Stimulated activated naive CD4-positive, alpha-beta T cell treated with Interleukin-2 at 50 U/mL for 16 hours (primary cell): ENCODE measurements at places on chromosomes 1 and 21.
A peak's percentile ranks its signal among the peaks of the same experiment; 100 is the strongest.

DNA sequence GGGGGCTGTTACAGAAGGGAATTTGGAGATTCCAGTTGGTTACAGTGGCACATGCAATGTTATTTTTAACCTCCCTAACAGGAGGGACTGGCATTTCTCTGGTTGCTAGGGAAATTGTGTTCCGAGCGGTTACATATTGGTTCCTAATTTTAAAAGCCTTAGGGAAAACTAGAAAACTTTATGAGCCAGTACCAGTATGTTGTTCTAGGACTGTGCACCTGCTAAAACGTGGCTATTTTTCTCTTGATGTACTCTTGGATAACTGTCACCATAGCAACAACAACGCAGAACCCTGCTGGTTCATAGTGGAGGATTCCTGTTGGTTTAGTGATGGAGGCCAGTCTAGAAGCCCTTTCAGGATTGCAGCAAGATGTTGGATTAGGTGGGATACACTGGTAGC lies 68.9 kb upstream of the PGBD5 start:
- DNase-seq = no peak

GRCh38 chr1:219153723-219154122 lies 20.0 kb upstream of the LYPLAL1 start:
- no peak for DNase-seq

DNA sequence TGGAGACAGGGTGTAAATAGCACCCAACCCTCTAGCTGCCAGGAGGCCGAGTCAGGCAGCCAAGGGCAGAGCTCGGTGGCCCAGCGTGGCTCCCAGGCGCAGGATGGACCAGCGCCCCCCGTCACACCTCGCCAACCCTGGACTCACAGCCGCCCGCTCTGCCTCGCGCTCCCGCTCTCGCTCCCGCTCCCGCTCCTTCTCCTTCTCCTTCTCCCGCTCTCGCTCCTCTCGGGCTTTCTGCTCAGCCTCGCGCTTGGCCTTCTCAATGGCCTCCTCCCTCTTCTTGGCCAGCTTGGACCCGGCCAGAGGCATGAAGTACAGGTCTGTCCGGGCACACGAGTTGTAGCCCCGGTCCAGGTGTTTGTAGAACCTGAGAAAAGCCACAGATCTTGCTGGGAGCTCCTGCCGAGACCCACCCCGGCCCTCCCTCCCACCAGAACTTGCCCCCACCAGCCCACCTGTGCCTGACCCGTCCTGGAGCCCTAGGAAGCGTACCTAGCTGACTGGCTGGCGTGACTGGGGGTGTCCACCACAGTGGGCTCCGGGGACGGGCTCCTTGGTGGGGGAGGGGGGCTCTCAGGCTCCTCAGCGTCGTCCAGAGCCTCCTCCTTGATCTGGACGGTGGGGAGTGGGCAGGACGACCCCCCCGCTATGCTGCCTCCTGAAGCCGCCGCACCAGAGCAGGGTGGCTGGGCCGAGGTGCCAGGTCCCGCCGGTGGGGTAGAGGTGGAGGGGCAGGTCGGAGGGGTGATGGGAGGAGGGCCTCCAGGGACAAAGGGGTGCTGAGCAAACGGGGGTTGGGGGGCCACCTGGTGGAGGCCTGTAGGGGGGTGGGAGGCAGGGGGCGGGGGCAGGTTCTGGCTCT lies 41.9 kb downstream of the SLC45A1 start:
- DNase-seq = no peak

- no peak for DNase-seq
Measured at GRCh38 chr21:41821081-41821755, 54.4 kb upstream of the RIPK4 start.

DNA sequence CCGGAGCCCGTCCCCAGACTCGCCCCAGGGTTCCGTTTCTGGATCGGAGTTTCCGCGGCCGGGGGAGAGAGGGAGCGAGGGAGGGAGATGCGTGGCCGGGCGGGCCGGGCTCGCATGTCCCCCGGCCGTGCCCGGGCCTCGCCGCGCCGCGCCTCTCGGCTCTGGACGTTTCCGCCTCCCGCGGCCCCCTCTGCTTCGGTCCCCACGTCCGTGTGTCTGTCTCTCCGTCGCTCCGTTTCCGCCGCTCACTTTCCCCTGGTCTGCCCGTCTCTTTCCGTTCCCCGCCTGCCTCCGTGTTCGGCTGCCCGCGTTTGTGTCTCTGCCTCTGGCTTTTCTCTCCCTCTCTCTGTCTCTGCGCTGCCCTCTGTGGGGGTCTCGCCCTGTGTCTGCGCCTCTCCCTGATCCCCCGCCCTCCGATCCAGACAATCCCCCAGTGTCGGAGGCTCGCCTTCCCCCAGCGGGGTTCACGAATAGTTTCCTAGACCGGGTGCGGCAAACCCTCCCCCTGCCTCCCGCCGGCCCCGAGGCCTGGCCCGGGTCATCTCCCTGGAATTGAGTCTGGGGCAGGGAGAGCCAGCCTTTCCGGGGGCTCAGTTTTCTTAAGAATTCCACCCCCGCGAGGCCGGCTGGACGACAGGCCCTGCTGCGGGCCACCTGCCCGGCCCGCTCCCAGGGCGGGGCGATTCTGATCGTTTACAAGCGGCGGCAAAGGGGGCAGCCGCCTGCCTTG lies 735 bp downstream of the NBL1 start:
- peak; percentile 47 for DNase-seq

- no peak for DNase-seq
Measured at GRCh38 chr1:7491109-7491817, 279.8 kb upstream of the VAMP3 start.

GRCh38 chr1:65027666-65028358 lies 61.5 kb upstream of the JAK1 start:
- DNase-seq = no peak

GRCh38 chr1:94654031-94654430 lies 112.5 kb upstream of the F3 start:
- DNase-seq = no peak

GRCh38 chr1:8985915-8986813 lies 40.1 kb downstream of the SLC2A7 start:
- no peak for DNase-seq

DNA sequence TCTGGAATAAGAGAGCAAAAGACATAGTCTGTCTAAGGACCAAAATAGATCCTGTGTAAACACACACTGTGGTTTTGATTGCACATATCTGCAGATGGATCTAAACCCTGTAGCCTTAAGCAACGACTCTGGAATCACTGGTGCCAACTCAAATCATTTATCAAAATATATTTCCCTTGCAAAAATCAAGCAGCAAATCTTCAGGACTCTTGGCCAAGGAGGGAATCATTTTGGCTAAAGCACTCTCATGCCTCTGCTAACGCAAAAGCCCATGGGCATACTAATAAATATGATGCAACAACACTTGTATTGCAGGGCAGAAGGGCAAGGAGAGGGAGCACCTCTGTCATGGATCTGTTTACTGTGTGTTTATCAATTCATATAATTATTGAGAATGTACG lies 155.4 kb upstream of the DUSP10 start:
- no peak for DNase-seq

GRCh38 chr1:5879421-5879820 lies 112.8 kb downstream of the NPHP4 start:
- DNase-seq = no peak
